ENCODE measurements at places on chromosomes 11 and 22.

DNA sequence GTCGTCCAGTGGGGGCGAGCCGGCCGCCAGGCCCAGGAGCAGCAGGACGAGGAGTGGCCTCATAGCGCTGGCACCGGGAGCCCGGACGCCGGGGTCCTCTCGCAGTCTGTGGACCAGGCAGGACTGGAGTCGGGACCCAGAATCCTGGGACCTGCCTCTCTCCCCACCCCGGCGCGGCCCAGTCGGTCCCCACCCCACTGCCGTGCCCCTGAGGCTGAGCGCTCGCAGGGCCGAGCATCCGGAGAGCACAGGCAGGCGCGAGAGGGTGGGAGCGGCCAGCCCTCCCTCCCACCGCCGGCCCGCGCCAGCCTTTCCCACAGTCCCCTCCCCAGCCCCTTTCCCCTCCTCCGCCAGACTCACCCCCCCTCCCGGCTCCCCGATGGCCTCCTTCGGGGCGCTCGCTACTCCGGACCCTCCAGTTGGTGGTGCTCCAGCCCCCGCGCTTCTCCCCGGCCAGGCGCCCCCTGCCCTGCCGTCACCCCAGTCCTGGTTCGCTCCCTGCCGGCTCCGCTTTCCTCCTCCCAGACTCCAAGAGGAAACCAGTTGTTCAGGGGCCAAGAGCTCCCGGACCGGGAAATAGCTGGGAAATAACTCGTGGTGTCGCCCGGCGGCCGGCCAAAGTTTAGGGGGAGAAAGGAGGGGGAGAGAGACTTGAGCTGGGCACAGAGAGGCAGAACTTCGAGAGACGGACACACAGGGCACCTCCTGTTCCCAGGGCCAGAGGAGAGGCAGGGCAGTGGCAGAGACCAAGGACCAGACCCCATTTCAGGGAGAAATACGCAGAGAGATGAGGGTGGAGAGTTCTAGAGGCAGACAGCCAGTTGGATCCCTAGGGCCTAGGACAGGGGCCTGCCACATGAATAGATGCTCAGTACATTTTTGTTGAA is at the start of gene C1QTNF5:
Gene C1QTNF5, minus strand, starts transcription at position 549 of the 887 bp plus-strand sequence. Its CDS starts 486 bp downstream, at position 63.
- no peak for DNase-seq

DNA sequence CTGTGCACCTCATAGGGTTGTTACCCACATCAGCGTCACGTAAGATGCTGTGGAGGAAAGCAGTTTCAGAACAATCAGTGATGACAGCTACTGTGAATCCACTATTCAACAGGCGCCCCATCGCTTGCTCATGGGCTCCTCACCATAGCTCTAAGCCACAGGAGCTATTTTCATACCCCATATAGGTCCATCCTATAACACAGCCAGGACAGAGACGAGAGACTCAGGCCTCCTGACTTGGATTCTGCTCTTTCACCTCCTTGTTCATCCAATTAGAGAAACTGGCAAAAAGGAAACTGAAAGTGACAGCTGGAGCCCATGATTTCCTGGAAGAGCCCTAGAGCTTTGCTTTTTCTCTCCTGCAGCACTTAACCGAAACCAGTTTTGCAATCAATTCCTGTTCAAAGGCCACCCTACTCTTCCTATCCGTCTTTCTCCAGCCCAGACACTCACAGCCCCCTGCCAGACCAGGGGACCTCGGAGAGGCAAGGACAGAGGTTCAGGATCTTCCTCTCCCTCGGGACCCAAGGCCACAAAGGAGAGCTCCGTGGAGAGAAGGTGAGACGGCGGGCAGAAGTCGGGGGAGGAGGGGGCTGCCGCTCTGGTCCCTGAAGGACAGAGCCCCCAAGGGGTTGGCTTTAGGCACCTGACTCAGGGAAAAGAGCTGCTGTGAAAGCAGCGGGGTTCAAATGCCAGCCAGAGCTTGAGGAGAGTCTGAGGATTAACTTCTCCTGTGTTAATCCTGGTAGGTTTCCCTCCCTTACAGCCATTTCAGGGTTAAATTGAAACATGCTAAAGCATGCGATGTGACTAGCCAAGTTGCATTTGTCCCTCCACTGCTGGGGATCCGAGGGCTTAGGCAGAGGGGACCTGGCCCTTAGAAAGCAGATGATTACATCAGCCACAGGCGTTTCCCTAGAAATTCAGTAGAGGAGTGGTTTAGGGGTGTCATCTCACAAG is at the start of gene APOL6:
Gene APOL6, plus strand, starts transcription at position 381 of the 960 bp plus-strand sequence. CDS start 7,980 bp downstream, outside the sequence.
- DNase-seq = peak; percentile 66

DNA sequence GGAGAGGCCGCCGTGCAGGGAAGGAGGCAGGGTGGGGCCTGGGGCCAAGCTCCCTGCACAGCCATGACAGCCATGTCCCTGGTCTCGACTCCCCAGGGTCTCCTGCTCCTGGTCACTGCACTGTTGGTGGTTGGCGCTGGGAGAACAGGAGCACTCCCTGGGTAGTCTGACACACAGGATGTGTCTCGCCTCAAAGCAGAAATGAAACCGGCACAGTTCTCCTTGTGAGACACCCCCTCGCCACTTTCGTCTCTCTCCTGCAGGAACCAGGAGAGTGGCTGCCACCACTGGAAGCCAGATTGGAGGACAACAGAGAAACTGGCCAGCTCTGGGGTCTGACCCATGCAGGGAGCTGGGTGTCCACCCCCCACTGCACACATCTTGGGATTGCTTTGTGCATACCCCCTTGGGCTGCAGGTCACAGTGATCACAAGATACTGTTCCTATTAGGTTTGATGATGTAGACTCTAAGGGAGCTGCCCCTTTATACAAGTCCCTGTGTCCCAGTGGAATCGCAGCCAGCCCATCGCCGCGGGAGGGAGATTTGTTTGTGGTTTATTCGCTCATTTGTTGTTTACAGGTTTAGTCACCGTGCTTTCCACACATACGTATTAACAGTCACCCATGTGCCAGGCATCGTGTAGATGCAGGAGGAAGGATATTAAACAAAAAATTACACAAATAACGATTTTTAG is 27.0 kb upstream of the YWHAH start:
- DNase-seq = no peak

DNA sequence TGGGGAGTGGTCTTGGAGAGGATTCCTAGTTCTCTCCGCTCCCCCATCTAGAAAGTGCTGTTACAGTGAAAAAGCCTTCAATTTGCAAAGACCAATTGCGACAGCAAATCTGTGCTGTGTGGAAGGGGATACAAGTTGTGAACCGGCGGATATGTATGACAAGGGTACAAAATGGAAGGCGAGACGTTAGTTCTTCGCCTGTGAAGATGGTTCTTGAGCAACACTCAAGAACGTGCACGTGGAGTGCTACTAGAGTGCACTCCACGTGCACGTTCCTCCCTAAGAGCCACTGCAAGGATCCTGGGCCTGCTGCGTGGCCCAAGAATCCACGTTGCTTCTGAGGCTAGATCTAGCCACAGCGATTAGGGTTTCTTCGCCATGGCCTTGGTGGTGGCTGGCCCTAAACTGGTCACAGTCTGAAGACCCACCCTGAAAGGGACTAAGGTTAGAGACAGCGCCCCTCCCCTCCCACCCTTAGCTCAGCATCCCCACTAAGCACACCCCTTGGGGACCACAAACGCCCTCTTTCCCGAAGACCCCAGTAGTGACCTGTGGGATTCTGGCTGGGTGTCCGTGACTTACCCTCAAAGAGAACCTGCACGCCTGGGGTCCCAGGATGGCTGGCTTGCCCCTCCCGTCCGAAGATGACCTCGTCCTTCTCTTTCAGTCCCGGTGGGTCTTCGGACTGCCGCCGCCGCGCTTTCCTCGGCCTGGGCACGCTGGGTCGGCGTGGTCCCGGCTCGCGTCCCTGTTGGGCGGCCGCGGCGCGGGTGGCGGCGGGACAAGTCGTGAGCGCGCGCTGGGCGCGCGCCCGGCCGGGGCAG is 519 bp upstream of the PDE3B start:
- no peak for DNase-seq

- DNase-seq = no peak
Observed at GRCh38 chr22:30297276-30297990, 8.1 kb upstream of the CASTOR1 start.

- no peak for DNase-seq
Observed at GRCh38 chr11:66012946-66013761, 1.3 kb downstream of the CST6 start.

- no peak for DNase-seq
Observed at GRCh38 chr11:29318134-29318845, 698.5 kb downstream of the KCNA4 start.

DNA sequence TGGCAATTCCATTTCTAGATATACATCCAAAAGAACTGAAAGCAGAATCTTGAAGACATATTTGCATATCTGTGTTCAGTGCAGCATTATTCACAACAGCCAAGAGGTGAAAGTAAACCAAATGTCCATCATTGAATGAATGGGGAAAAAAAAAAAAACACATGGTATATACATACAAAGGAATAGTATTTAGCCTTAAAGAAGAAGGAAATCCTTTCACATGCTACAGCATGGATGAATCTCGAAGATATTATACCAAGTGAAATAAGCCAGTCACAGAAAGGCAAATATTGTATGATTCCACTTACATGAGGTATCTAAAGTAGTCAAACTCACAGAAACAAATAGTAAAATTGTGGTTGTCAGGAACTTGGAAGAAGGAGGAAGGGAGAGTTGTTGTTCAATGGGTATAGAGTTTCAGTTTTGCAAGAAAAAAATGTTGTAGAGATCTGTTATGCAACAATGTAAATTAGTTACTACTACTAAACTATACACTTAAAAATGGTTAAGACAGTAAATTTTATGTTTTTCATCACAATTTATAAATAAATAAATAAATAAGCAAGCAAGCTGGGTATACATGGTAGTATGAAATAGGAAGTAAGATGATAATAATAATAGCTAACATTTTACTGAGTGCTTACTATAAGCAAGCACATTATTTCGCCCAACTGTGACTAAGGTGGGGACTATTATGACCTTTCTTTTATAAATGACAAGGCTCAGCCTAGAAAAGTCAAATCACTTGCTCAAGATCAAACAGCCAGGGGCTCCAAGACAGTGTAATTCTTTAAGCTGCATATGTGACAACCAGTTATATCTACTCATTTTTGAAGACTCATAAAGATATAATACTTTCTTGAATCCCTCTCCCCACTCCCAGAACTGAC is 50.0 kb downstream of the FAM168A start:
- DNase-seq = no peak

GRCh38 chr22:30514252-30514651 is 8.8 kb upstream of the SEC14L4 start:
- no peak for DNase-seq

- no peak for DNase-seq
Observed at GRCh38 chr22:29325785-29326315, 10.4 kb upstream of the RASL10A start.

Measured in NCI-H2029 (cell line).